ENCODE measurements at places on chromosomes 4 and X.

DNA sequence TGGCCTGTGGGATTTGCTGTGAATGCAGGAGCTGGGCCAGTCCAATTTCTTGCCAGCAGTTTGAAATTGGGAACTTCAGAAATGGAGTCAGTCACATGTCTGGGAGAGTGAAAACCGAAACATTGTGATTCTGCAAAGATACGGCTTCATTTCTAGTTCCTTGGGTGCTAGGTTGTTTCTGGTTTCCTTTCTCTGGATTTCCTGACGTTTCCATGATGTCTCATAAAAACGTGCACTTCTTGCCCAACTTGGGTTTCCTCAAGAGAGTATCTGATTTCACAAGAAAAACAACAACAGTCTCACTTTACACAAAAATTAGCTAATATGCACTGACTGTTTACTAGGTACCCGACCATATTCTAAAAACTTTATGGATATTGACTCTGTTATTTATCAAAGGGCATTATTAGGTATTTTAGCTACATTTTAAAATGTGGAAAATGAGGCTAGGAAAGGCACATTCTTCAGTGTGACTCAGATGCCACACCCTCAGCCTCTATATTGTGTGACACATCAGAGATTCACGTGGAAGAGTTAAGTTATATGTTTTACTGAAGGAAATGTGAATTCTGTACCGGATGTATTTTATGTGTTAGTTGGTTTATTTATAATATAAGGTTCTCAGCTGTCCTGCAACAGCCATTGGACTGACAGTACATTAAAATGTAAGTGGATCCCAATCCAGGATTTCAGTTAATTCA is 225.0 kb upstream of the PUDP start:
- DNase-seq = no peak

DNA sequence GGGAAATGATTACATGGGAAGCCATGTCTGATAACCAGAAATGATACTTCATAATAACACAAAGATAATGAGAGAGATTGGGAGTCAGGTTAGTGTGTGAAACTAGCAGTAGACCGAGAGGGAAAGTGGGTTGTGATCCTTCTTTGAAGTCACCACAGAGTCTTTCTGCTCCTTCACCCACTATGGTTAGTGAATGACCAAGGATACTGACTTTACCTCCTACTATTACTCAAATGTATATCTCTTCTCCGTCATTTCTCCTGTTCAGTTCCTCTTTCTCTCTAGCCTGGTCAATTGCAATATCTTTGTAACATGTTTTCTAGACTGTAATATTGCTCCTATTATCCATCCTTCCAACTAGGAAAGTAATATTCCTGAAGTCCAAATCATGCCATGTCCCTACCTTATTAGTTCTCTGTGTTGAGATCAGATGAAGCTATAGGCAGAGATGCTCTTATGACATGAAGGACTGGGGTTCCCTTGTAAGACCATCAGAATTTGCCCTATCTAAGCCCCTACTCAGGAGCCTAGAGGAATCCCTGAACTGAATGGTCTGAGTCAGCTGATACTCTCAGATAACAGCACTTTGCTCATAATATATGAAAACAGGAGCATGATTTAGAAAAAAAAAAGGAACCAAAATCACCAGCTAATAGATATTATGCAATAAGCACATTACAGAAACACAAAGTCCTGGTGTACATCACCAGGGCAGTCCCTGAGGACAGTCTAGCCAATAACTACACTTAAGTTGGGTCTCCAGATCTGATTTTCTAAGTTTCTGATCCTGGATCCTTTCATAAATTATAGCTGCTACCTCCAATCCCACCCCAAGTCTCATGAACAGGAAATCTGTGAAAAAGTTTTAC is 81.2 kb downstream of the SHROOM3 start:
- no peak for DNase-seq

GRCh38 chr4:75051431-75051830 is 118.5 kb downstream of the PARM1 start:
- DNase-seq = no peak

- no peak for DNase-seq
Measured at GRCh38 chr4:29002151-29002550, 1718.0 kb upstream of the PCDH7 start.

- no peak for DNase-seq
Measured at GRCh38 chrX:118536204-118536603, 40.6 kb downstream of the DOCK11 start.

DNA sequence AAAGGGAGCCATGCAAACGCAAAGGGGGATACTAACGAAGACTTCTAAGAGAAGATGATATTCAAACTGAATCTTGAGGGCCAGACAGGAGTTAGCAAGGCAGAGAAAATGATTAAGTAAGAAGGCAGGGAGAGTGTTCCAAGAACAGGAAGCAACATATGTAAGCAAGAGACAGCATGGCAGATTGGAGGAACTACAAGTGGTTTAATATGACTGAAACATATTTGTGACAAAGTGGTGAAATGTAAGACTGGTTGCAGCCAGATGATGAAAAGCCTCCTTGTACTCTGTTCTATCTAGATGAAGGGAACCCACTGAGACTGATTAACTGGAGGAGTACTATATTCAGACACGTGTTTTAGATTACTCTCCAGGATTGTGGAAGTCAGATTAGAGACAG is 116.6 kb upstream of the DIAPH2 start:
- no peak for DNase-seq

DNA sequence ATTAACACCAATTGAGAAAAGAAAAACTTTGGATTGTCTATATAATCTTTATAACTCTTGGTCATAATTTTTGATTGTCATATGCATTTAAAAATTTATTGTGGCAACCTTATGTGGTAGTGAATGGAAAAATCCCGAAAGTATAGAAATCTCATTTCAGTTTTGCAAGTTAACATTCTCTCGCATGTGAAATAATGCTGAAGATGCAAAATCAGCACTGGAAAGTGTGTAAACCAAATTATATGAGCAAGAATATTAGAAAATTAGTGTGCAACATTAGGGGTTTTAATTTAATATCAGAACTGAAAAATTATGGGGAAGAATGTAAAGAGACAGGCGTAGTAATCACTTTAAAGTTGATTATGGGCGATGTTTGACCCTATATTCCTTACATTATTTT is 1472.8 kb downstream of the PCDH7 start:
- DNase-seq = no peak

GRCh38 chr4:156976147-156976546 is 4.5 kb upstream of the PDGFC start:
- DNase-seq = no peak

- DNase-seq = no peak
Measured at GRCh38 chr4:114038762-114039387, 59.4 kb upstream of the ARSJ start.

DNA sequence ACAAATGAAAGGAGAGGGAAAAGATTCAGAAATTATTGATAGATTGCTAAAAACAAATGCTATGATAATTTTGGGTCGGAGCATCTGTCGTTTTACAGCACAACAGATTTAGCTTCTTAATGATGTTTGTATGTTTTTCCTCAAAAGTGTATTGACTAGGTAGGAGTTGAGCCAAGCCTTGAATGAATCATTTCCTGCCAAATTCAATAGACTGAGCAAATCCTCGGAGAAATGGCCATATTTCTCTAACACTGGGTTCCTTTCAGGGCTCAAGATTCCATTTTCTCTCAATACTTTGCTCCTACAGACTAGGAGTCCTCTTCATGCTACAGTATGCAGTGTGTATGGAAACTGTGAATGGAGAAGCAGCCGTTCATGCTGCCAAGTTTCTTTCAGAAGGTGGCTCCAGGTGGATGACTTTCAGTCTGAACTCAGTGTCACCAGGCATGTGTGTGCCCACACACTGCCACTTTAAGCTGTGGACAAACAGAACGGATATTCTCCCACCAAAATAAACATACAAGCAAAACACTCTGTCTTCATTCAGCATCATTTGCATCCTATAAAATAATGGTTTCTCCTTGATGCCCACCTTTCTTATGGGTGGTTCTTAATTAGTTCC is 146.0 kb downstream of the TBL1X start:
- DNase-seq = no peak

- no peak for DNase-seq
Measured at GRCh38 chr4:2910409-2910808, 52.8 kb downstream of the NOP14 start.

GRCh38 chr4:675980-676870 is 1.9 kb downstream of the MYL5 start:
- DNase-seq = no peak

DNA sequence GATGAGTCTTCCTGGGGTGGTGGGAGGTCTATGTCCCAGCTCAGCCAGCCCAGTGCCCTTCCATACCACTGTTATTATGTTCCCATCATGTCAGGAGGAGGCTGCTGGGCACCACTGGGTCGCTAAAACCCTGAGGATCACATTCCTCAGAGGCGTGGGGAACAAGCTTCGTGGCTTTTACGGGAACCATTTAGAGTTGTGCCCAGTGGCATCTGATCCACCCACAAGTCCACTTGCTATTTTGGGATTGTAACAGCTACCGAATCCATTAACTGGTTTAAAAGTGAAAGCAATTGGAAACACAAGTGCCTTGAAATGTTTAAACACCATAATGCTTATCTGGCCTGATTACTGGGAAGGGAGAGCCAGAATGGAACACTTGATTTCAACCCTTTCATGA is 13.1 kb upstream of the CCKAR start:
- no peak for DNase-seq

DNA sequence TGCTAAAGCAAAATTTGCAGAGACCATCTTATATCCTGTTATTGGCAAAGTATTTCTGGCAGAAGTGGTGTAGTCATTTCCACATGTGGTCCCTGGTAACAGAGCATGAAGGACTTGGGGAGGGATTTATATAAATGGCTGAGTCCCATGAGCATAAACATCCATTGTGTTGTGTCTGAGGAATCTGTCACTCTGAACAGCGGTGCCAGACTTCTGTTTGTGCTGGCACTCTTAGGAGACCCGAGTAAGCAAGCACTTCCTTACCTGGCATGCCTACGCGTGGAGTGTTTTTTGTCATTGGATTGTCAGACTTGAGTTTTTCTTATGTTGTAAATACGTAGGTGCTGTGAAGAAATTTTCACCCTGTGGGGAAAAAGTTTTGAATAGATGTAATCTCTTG is 285.9 kb downstream of the ARHGAP10 start:
- no peak for DNase-seq

- DNase-seq = no peak
Measured at GRCh38 chrX:110803506-110803905, 7.9 kb upstream of the CHRDL1 start.

DNA sequence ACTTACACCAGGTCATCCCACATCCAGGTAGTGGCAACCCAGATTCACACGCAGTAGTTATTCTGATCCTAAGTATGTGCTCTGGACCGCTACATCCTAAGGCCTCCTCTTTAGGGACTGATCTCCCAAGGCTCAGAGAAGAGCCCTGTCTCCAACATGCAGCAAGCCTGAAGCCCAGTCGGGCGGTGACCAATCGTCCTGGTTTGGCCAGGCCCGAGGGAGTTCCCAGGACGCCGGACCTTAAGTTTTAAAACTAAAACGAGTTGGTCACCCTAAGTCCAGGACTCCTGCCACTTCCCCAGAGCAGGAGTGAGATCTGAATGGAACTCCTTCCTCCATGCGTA is 385 bp downstream of the LYAR start:
- DNase-seq = no peak

DNA sequence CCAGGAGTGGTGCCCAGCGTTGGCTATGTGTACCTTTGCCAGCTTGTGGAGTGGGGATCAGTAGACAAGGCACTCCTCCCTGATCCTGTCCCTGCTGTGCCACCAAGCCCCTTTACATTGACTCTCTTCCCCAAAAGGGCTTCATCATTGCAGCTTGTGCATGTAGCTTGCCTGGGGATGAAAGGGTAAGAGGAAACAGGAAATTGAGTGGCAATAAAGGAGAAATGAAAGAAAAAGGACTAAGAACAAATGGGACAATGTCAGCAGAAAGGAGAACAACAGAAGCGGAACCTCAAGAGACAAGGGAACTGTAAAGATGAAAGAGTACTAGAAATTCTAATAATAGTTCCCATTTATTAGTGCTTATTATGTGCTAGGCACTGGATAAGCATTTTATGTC is 8.7 kb upstream of the IL13RA1 start:
- DNase-seq = no peak

GRCh38 chrX:50049228-50049627 is 126.8 kb downstream of the CLCN5 start:
- DNase-seq = no peak

DNA sequence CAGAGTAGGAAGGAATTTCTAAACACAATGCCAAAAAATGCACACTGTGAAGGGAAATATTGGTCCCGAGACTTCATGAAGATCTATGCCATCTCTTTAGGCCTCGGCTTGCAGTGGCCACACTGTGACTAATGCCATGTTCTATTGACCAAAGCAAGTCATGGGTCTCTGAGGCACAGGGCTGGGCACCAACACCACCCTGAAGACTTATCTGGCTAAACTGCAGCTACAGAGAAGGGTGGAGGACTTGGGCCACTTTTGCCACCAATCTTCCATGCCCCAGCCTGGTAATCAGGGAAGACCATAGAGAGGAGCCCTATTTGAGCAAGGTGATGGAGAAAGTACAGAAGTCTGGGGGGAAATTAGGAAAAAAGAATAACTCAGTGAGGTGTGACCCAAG is 42.1 kb downstream of the HMX1 start:
- no peak for DNase-seq

DNA sequence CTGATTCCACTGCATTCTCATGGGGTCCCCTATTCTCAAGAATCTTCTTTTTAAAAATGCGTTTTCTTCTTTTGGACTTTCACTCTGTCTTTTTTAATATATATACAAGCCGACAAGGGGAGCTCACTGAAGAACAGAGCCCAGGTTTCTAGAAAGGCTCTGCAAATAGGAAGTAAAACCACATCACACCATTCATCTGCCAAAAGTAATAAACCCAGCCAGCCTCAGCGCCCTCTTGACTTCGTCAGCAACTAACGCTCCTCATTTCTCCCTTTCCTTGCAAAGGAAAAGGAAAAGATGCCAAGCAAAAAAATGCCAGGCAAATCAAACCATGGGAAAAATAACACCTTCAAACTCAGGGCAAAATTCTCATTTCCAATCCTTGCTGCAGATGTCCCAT is 136.4 kb downstream of the HHIP start:
- DNase-seq = no peak

- no peak for DNase-seq
Measured at GRCh38 chr4:24842356-24842755, 47.0 kb downstream of the SOD3 start.

- peak; percentile 3 for DNase-seq
Measured at GRCh38 chr4:144174401-144175067, 34.0 kb upstream of the GYPA start.

DNA sequence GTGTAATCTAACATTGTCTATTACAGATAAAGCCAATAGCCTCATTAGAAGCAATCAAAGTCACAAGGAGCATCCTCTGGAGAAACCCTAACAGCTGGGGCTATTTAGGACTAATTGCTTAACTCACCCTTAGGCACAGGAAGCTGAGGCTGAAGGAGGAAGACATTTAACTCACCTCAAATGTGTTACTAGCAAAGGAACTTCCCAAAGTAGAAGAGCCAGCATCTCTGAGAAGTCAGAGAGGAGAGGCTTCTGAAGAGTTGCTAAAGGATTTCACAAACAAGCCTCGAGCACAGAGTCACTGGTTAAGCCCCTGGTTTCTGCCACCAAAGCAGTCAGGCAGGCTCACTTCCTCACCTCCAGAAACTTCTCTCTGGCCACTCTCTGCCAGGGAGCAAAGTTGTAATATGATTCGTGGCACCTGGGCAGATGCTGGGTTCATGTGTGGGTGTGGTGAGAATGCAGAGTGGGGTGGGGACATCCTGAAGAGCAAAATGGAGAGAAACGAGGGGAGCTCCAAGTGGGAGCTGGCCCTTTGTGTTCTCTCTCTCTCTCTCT is 201.3 kb downstream of the HS6ST2 start:
- no peak for DNase-seq

All from stimulated activated CD4-positive, alpha-beta T cell treated with anti-CD3 and anti-CD28 coated beads, Interleukin-2, amount 100 ng/mL, for 48 hours (primary cell).